ENCODE measurements at places on chromosomes 5 and 9.

- no peak for DNase-seq
Measured at GRCh38 chr9:5635390-5635789, 6.5 kb downstream of the RIC1 start.

- no peak for DNase-seq
Measured at GRCh38 chr5:111976705-111977435, 219.9 kb upstream of the NREP start.

DNA sequence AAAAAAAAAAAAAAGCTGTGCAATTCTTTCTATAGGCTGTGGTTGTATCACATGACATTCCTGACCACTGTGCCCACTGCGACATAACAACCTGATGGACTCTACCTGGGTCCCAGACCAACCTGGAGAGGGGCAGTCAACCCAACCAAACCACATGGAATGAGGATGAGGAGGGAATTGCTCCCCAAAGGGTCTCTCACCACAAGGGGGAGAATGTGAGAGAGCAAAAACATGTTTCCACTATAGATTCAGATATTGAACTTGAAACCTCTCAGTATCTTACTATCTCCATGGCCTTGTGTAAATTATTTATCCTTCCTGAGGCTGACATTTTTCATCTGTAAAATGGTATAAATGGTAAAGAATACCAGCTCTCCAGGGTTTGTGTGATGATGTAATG, 66.9 kb upstream of the SV2C start:
- no peak for DNase-seq

GRCh38 chr9:23658376-23659258, 167.4 kb downstream of the ELAVL2 start:
- DNase-seq: no peak

DNA sequence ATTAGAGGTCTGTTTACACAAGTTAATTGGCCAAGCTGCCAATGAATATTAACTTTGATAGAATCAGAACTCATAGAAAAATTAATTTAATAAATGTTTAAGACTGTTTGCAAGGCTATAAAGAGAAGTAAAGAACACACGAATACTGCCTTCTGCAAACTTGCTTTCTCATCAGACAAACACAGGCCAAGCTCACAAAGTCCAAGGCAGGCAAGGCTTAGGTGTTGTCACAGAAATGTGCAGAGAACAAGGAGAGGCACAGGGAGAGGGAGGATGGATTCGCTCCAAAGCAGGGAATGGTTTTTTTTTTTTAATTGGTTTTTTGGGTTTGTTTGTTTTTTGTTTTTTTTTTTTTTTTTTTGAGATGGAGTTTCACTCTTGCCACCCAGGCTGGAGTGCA, 43.4 kb downstream of the RETREG1 start:
- no peak for DNase-seq

DNA sequence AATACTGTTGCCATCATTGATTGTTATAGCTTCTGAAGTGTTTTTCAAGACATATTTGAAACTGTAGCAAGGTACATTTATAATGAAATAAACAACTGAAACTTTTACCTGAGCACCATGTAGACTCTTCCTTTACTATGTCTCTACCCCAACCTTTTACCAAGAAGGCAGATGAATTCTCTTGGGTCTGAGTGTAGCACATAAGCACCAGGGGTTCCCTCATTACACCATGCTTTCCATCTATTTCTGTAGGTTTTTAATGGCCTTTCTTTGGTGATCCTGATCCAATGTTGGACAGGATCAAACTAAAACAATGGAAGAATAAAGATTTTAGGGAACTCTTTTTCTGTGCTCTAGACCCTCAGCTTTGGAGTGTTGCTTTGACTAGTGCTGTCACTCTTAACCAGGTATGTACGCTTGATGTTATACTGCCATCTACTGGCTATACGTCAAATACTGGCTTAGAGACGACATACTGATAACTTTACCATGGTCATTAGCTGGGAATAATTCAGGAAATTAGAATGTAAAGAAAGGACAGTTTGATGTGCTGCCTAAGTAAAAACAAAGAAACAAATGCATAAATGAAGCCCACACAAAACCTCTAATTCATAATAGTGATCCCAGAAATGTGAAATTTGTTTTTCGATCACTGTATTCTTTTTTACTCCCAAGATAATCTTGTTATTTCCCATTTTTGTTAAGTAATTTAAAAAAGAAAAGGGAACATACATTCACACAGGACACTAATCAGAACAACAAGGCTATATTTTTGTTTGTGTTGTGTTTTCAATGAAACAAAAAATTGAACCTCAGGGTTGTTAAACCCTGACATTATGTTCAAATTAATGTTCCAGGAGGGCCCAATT, 30.7 kb downstream of the IFNW1 start:
- no peak for DNase-seq

DNA sequence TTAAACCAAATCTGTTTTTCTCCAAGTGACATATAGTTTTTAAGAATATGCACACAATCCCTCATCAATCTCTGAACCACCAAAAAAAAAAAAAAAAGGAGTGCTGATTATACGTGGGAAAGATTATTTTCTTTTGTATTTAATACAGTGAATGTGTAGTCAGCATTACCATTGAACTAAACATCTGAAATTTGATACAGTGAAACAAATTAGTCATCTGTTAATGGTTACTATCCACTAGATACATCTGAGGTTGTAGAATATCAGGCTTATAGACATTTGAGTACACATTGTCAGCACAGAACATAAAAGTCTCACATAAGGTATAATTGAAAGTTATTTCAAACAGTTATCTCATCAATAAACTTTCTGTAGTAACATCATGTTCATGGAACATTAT, 87.0 kb downstream of the SLF1 start:
- no peak for DNase-seq

GRCh38 chr5:86329318-86329717, 288.4 kb upstream of the COX7C start:
- no peak for DNase-seq

GRCh38 chr5:172837640-172838039, 3.6 kb downstream of the ERGIC1 start:
- no peak for DNase-seq

DNA sequence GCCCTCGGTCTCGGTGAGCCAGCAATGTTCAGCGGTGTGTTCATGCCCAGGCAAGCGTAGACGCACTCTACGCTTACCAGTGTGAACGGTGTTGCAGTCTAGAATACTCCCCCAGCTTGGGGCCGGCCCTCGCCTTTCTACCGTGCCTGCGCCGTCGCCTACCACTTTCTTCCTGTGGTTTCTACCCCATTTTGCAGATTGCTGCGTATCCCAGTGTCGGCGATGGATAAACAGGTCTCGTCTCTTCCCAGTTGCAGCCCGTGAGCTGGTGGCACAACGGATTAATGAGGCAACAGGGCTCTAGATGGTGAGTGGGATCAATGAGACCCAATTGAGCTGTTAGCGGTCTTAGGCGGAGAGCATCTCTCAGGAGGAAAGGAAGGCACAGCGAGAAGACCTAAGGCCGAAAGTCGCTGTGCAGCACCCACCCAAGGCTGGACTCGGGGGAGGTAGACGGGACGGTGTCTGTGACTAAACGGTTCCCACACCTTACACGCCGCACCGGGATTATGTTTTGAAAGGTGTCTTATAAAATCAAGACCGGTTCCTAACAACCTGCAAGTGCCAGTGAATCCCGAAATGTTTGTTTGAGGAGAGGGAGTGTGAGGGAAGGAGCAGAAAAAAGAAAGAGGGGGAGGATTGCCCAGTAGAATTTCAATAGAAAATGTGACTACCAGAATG, 5.8 kb downstream of the OTP start:
- DNase-seq: no peak

GRCh38 chr5:67202828-67203227, 6.2 kb upstream of the CD180 start:
- no peak for DNase-seq

DNA sequence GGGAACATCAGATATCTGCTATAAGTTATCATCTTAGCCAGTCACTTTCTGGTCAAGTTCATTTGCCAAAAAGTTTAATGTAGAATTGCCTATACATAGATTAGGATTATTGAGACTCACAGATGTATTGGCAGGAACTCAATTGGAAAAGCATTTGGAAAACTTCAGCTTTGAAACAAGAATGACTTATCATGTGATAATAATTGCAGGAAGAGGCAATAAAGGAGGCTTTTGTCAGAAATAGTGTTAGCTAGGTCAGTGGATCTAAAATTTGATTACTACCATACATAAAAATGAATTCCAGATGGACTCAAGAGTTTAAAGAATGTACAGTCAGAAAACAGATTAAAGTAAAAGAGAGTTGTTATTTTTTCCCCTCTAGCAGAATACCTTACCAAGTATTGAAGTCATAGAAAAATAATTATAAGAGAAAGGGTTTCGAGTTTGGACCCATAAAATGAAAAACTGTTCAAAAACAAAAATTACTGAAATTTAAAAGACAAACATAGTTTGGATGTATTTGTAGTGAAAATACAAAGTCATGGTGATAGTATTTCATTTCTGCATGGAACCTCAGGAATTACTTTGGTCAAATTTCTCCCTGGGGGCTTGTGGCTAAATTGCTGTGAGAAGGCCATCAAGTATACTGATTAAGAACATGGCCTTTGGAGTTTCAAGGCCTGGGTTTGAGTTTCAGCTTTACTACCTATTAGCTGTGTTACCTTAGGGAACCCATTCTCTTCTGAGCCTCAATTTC, 159.9 kb downstream of the TMEM38B start:
- no peak for DNase-seq

- DNase-seq: no peak
Measured at GRCh38 chr5:140165101-140165922, 9.7 kb upstream of the CYSTM1 start.

GRCh38 chr5:132100672-132101261, 27.2 kb downstream of the CSF2 start:
- no peak for DNase-seq
